Endodermal cell (in vitro differentiated cells): ENCODE measurements at places on chromosomes 13 and 19. TPM values are rescaled to one million over a fixed set of nuclear protein-coding genes. Genes with fewer than 3 reads are reported as not detected.

DNA sequence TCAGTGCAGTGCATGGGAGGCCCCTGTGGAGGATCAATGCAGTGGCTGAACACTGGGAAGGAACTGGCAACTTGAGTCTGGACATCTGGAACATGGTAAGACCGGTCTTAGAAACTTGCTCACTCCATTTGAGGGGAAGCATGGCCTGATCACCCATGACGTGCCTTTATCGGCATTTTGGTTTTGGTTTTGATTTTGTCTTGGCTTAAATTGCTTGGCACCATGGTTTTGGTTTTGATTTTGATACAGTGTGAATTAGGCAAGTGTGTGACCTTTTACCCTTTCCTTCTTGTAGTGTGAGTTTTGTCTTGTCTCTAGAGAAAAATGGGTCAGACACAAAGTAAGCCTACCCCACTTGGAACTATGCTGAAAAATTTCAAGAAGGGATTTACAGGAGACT lies 77.3 kb downstream of the ZNF486 start:
- no peak overlapping the region for H3K27ac ChIP-seq
- H3K4me3 ChIP-seq = peak overlapping the region; percentile 59
- H3K27me3 ChIP-seq = no peaks in the 10 kb centered on the region
- H3K4me1 ChIP-seq = peaks cover 7% of the 10 kb centered on the region
- DNase-seq = no peak
- H3K36me3 ChIP-seq = no peaks in the 10 kb centered on the region

DNA sequence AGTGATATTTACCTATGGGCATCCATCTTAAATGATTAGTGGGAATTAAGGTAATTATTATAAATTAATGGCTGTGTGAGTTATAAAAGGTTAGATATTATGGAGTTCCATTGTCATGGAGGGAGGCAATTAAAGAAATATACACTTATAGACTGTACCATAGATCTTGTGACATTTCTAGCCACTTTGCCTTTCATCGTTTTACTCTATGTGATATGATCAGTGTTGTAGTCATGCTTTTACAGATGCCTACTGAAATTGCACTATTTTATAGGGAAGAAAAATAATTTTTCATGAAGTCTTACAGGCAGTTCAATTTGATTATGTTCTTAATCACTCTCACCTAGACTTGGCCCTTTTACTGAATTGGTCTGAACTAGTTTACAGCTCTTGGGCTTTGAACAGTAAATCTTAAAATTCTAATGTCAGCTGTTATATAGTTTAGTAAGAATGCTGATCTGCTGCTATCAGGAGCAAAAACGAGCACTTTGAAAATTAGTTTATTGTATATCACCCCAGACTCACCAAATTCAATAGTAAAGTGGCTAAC lies 301.2 kb downstream of the GPC6 start:
- no peaks in the 10 kb centered on the region for H3K36me3 ChIP-seq
- H3K27me3 ChIP-seq = no peaks in the 10 kb centered on the region
- DNase-seq = no peak
- H3K27ac ChIP-seq = no peak overlapping the region
- H3K4me1 ChIP-seq = peaks cover 4% of the 10 kb centered on the region

DNA sequence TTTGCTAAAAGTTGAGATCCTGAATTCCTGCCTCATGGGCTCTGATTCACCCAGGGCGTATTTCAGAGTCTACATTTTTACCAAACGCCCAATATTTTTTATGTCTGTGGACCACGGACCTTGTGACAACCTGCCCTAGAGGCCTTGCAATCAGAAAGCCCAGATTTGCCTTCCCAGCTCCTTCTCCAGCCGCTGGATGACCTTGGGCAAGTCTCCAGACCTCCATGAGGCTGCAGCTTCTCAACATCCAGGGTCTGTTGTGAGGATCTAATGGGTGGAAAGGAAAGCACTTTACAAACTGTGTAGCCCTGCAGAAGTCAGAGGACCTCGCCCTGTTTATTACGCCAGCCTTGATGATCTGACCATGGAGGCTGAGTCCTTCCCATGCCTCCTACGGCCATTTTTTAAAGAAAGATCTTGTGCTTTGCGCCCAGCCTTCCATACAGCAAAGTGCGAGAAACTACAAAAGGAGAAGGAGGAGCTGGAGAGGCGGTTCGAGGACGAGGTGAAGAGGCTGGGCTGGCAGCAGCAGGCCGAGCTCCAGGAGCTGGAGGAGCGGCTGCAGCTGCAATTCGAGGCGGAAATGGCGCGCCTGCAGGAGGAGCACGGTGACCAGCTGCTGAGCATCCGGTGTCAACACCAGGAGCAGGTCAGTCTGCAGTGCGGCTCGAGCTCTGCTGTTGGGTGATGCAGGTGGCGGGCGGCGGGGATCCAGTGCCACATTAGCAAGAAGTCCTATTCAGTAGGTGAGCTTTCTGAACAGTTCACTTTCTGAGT lies 115.6 kb downstream of the SLC7A1 start:
- H3K4me1 ChIP-seq = peaks cover 6% of the 10 kb centered on the region
- H3K36me3 ChIP-seq = no peaks in the 10 kb centered on the region
- H3K27me3 ChIP-seq = peaks cover 7% of the 10 kb centered on the region
- no peak overlapping the region for H3K27ac ChIP-seq

The LNX2 gene
- total RNA-seq = 13.9 and 14.6 TPM in 2 replicates

The VSTM1 gene
- total RNA-seq = not detected in 3 replicates

The APLP1 gene
- 8.6 and 10.6 TPM in 2 replicates for total RNA-seq
